NCI-H1436 treated with DMSO at 0.1 percent for 48 hours (cell line): ENCODE measurements at places on chromosomes 1 and 21.

DNA sequence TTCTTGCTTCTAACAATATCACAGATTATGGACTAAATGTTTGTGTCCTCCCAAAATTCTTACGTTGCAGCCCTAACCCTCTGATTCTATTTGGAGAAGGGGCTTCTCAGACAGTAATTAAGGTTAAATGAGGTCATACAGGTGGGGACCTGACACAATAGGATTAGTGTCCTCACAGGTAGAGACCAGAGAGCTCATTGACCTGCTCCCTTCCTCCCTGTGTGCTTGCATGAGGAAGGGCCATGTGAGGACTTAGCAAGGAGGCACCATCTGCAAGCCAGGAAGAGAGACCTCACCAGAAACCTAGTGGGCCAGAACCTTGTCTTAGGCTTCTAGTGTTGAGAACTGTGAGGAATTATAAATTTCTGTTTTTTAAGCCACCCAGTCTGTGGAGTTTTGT, 322.6 kb downstream of the SMYD3 start:
- no peak for DNase-seq

DNA sequence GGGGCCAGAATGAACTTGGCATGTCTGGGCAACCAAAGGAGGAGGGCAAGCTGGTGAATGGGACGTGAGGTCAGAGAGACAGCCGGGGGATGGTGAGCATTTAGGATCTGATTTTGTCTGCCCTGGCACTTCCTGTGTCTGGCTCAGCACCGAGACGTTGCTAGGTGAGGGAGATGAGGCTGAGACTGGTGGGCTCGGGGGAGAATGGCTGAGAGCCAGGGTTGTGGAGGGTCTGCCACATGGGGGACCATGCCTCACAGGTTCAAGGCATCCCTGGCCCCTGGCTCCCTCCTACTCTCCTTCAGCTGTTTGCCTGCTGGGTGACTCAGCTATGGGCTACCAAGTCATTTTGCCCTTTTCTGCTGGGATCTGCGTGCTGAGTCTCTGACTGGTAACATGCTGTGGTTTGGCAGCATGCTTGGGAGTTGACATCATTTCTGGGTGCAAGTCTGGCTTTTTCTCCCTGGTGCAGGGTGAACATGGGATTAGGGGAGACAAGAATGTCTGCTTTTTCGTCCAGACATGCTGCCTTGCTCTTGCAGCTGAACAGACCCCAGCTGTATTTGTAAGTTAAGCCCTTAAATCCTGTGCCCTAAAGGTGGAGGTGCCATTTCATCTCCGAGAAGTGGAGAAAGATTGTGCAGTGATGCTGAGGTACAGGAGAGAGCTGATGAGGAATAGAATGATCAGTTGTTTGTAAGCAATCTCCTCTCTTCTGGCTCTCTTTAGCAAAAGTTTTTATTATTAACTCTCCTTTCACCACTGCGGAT, 17.6 kb downstream of the GALNT2 start:
- DNase-seq: no peak

GRCh38 chr1:20072771-20073170, 2.8 kb downstream of the PLA2G5 start:
- DNase-seq: no peak

DNA sequence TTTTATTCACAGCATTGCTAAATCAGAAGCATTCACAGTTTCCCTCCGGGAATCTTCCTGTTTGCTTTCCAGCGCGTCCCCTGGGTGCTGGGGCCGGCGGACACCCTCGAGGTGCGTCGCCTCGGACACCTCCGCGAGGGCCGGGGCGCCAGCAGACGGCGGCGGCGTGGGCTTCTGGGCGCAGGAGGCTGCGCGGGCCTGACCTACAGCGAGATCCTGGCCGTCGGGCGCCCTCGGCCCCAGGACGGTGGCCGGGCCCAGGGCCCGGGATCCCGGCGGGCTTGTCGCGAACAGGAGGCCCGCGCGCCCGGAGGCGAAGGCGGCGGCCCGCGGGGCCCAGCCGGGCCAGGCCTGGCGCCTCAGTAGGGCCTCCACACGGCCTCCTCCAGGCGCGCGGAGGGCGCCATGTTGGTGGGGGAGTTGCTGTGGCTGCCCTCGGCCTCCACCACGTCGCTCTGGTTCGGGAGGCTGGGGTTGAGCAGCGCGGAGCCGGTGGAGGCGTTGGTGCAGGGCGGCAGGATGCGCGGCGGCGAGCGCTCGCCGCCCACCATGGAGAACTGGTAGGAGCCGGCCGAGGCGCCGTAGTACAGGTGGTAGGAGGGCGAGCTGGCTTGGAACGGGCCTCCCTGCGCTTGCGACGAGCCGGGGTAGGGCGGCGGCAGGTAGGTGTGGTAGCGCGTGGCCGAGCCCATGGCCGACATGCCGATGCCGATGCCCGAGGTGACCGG, 123.1 kb downstream of the CLIC6 start:
- DNase-seq: no peak

DNA sequence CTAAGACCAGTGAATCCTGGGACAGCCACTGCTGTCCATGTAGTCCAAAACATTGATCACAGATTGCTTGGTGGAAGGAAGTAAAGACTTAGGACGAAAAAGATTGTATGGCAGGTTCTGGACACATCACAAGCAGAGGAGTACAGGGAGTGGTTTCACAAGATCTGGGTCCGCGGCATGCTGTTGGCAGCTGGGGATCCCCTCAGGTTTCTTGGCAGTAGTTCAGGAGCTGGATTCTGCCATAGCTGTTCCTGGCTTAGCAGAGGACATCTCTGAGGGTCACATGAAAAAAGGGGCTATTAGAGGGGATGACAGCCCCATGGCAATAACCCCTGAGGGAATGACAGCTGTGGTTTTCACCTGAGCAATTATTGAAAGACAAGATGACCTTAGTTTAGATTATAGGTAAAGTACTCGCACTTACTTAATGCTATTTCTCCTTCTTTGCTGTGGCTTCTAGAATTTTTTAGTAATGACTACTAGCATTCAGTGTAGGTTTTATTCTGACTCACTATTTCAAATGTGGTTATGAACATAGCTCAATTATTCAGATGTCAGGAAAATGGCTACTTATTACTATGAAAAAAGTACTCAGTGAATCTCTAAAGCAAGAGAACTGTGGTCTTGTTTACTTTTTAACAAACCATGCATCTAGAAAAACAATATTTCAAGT, 8.2 kb downstream of the KRTAP27-1 start:
- DNase-seq: no peak
